ENCODE measurements at places on chromosomes 12 and 14.

DNA sequence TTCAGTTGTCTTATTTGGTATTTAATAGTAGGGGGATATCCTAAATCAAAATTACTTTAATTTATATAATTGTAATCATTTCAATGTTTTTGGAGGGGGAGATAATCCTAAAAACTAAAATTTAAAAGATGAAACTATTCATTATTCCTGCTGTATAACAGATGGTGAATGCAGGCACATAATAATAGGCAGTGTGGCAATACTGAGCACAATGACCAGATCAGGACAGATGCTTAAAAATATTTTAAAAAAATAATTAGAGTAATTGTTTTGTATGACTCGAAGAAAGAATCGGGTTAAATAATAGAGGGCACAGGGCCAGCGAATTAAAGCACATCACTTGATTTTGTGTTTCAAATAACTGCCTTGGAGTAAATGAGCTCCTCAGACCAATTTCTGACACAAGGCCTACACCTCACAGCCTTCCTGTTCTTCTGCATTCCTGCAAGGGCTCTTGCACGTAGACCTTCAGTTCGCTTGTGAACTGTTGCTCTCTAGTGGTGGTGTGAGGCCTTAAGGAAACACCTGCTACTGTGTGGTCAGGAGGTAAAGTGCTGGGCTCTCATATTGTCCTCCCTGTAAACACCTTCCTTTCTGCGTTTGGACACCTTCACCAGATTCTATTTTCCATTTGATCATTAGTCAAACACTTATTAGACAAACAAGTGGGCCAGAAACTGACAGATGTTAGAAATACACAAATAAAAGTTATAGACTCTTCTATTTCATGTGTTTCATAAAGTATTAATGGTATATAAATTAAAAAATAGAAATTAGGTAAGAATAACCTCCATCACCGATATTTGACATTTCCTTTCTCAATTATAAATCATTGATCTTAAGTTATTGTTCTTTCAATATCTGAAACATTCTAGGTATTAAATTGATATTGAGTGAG, 29.3 kb upstream of the KLRF1 start:
- peak; percentile 45 for DNase-seq

DNA sequence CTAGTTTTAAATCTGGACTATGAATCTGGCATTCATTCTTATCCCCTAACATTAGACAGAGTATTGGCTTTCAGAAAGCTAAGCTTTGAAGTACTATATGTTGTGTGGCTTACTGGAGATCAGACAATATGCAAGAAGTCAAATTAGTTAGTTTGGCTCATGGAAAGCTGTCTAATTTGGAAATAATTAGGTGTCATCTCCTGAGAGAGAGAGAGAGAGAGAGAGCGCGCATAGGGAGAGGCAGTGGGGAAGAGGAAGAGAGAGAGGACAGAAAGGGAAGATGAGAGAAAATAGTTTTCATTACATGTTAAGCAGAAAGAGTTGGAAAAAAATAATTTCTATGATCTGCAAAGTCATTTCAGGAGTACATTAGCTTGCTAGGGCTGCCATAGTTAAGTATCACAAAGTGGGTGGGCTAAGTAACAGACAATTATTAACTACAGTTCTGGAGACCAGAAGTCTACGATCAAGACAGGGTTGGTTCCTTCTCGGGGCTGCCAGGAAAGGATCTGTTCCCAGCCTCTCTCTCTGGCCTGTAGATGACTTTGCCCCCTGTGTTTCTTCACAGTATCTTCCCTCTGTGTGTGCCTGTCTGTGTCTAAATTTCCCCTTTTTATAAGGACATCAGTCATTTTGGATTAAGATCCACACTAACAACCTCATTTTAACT, 404.2 kb downstream of the RGS6 start:
- no peak for DNase-seq

GRCh38 chr14:69672356-69672755, 61.0 kb downstream of the SUSD6 start:
- no peak for DNase-seq

GRCh38 chr12:82942991-82943401, 256.3 kb downstream of the TMTC2 start:
- DNase-seq: no peak

DNA sequence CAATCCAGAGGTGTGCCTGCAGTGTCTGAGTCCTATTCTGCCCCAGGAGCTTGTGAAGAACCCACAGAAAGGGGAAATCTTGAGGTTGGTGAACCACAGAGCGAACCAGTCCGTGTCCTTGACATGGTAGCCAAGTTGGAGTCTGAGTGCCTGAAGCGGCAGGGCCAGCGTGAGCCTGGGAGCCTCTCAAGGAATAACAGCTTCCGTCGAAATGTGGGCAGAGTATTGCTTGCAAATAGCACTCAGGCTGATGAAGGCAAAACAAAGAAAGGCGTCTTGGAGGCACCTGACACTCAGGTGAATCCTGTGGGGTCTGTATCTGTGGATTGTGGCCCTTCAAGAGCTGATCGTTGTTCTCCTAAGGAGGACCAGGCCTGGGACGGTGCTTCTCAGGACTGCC, 60.5 kb downstream of the ATG14 start:
- DNase-seq: no peak

GRCh38 chr12:77113971-77114370, 48.6 kb upstream of the E2F7 start:
- no peak for DNase-seq
